Activated CD4-positive, alpha-beta memory T cell treated with anti-CD3 and anti-CD28 coated beads for 36 hours (primary cell): ENCODE measurements at places on chromosomes 5 and 9. TPM values are rescaled to one million over a fixed set of nuclear protein-coding genes. Genes with fewer than 3 reads are reported as not detected.

The GABRP gene
- total RNA-seq: not detected

The RASGRF2 gene
- 7.6 TPM for total RNA-seq

The TAF11L3 gene
- not detected for total RNA-seq

The TIMD4 gene
- 1.8 TPM for total RNA-seq

The BTNL3 gene
- total RNA-seq: not detected

The MED7 gene
- 17.2 TPM for total RNA-seq

The GOLGA1 gene
- total RNA-seq: 14.1 TPM

The PRLR gene
- not detected for total RNA-seq

GRCh38 chr5:35356725-35357124, 126.4 kb upstream of the PRLR start:
- H3K27me3 ChIP-seq: peaks cover 2% of the 10 kb centered on the region
- no peak overlapping the region for H3K4me3 ChIP-seq
- H3K36me3 ChIP-seq: no peaks in the 10 kb centered on the region
- DNase-seq: no peak
- no peaks in the 10 kb centered on the region for H3K4me1 ChIP-seq

- H3K36me3 ChIP-seq: peaks cover 14% of the 10 kb centered on the region
- H3K27ac ChIP-seq: no peak overlapping the region
- DNase-seq: no peak
- H3K4me1 ChIP-seq: no peaks in the 10 kb centered on the region
- H3K4me3 ChIP-seq: no peak overlapping the region
- H3K27me3 ChIP-seq: no peaks in the 10 kb centered on the region
Observed at GRCh38 chr5:31397926-31398557, 133.9 kb downstream of the DROSHA start.

- DNase-seq: no peak
- H3K36me3 ChIP-seq: no peaks in the 10 kb centered on the region
Observed at GRCh38 chr9:76893395-76893932, 12.4 kb downstream of the PRUNE2 start.

- H3K4me1 ChIP-seq: peaks cover 14% of the 10 kb centered on the region
- H3K36me3 ChIP-seq: peaks cover 70% of the 10 kb centered on the region
- no peaks in the 10 kb centered on the region for H3K27me3 ChIP-seq
- no peak for DNase-seq
- H3K4me3 ChIP-seq: no peak overlapping the region
- no peak overlapping the region for H3K27ac ChIP-seq
Observed at GRCh38 chr9:92055624-92056023, 59.6 kb downstream of the SPTLC1 start.

- H3K27ac ChIP-seq: no peak overlapping the region
- no peaks in the 10 kb centered on the region for H3K4me1 ChIP-seq
- no peak overlapping the region for H3K4me3 ChIP-seq
- DNase-seq: no peak
Observed at GRCh38 chr9:98310752-98311392, 55.4 kb upstream of the TBC1D2 start.

DNA sequence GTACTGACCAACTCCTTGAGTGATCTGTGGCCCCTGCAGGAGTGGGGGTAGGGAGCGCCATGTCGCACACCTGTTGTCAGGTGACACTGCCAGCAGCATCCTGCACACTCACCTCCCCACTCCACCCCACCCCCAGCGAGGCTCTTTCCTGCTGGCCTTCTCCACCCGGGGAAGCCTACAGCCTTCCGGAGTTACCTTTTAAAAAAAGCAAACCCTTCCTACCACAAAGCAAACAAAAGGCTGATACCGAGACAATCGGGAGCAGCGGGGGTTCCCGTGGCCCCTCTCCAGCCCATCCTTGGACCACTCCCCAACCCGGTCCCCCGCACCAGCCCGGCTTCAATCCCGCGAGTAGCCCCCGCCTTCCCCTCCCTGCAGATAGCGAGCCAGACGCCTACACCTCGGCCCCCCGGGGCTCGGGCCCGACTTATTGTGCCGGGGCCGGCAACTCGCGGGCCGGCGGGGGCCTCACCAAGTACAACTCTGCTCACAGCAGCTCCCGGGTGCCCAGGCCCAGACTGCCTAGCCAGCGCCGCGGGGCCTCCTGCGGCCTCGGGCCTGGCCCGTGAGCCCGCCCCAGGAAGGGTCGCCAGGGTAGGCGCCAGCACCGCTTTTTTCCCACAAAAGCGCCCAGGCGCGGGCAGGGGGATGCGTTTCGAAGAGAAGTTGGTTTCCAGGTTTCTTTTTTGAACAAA, 724 bp downstream of the MACROH2A1 start:
- H3K36me3 ChIP-seq: peaks cover 5% of the 10 kb centered on the region
- H3K27me3 ChIP-seq: no peaks in the 10 kb centered on the region
- H3K4me3 ChIP-seq: peak overlapping the region; percentile 85
- H3K27ac ChIP-seq: peak overlapping the region; percentile 74

DNA sequence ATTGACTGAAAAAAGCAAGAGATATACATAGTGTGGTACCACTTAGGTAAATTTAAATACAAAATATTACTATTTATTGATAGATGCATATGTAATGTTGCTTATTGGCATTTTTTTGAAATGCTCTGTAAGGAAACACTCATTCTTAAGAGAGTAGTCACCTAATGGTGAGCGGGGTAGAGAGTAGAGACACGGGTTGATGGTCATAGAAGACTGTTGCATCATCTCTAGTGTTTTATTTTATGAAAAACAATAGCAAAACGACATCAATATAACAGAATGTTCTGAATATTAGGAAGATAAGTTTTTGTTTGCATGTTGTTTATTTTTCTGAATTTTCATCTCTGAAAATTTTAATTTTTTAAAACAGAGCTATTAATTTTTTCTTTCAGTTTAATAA, 4.0 kb downstream of the SRP19 start:
- peaks cover 65% of the 10 kb centered on the region for H3K4me1 ChIP-seq
- no peak overlapping the region for H3K4me3 ChIP-seq
- no peaks in the 10 kb centered on the region for H3K27me3 ChIP-seq
- no peak for DNase-seq
- no peak overlapping the region for H3K27ac ChIP-seq

GRCh38 chr5:52759331-52759730, 28.4 kb upstream of the ITGA1 start:
- no peak overlapping the region for H3K4me3 ChIP-seq
- no peak overlapping the region for H3K27ac ChIP-seq
- H3K27me3 ChIP-seq: no peaks in the 10 kb centered on the region

DNA sequence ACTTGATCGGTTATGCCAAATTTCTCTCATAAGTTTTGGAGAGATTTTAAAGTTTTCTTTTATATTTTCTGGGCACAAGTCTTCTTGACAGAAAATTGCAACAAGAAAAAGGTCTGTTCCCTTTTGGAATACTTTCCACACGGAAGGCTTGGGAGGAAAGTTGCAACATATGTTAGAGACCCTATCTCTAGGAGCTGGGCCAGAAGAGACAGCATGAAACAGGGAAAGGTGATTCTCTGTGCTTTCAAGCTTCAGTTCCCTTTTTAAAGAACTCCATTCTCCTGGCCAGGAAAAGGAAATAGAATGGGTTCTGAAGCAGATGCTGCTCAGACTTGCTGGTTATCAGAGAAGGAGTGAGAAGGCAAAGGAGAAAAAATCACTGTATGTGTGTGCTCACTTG, 368.3 kb downstream of the SPATA31D1 start:
- H3K4me1 ChIP-seq: no peaks in the 10 kb centered on the region
- H3K27me3 ChIP-seq: no peaks in the 10 kb centered on the region
- no peak overlapping the region for H3K4me3 ChIP-seq

- no peaks in the 10 kb centered on the region for H3K4me1 ChIP-seq
- DNase-seq: no peak
- H3K27me3 ChIP-seq: peaks cover 30% of the 10 kb centered on the region
- no peaks in the 10 kb centered on the region for H3K36me3 ChIP-seq
Observed at GRCh38 chr5:44389090-44389822, at the start of gene FGF10. FGF10 (minus strand) TSS chr5:44389420; CDS start chr5:44388682, 738 bp downstream.

- H3K4me3 ChIP-seq: peak overlapping the region; percentile 91
- H3K36me3 ChIP-seq: peaks cover 14% of the 10 kb centered on the region
- DNase-seq: peak; percentile 81
- H3K27ac ChIP-seq: peak overlapping the region; percentile 99
- H3K4me1 ChIP-seq: peaks cover 56% of the 10 kb centered on the region
Observed at GRCh38 chr5:32531885-32532520, 53.4 kb upstream of the SUB1 start.

DNA sequence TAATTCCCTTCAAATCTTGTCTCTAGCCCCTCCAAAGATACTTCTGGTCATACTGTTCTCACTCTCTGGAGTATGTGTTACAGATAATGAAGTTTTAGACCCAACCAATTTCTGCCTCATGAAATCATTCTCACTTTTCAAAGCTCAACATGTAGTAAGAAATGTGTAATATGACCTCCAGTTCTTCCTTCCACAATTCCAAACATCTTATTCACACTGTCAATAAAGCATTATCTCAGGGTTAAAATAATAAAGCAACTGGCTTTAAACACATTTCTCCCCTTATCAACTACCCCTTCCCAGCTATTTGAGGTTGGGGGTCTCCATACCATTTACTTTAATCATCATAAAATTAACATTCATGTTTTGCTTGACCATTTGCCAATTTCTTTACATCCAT, 654.1 kb downstream of the RAB3C start:
- H3K27ac ChIP-seq: no peak overlapping the region
- H3K27me3 ChIP-seq: peaks cover 43% of the 10 kb centered on the region
- H3K36me3 ChIP-seq: no peaks in the 10 kb centered on the region

DNA sequence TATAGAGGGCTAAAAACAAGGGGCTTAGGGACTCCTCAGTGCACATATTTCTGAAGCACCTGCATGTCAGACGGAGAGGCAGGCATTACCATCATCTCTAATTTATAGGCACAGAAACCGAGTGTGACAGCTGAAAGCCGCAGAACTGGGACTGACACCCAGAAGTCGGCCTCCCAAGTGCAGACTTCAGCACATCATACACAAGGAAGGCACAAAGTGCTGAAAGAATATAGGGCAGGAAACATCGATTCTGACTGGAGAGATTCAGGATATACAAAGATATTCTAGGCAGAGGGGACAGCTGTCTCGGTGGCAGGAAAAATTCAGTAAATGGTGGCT, 11.2 kb downstream of the MRPS27 start:
- H3K4me3 ChIP-seq: peak overlapping the region; percentile 89
- H3K4me1 ChIP-seq: peaks cover 23% of the 10 kb centered on the region
- H3K36me3 ChIP-seq: peaks cover 27% of the 10 kb centered on the region
- no peak for DNase-seq
- H3K27ac ChIP-seq: peak overlapping the region; percentile 87
- no peaks in the 10 kb centered on the region for H3K27me3 ChIP-seq
